Activated B cell treated with CpG ODN at 0.5 μM for 24 hours (primary cell): ENCODE measurements at places on chromosomes 16 and 17. TPM values are rescaled to one million over a fixed set of nuclear protein-coding genes. Genes with fewer than 3 reads are reported as not detected.

CD300LF gene
- 0.12 and 0.33 TPM in 2 replicates for total RNA-seq

GFER gene
- 31.6 and 39.4 TPM in 2 replicates for total RNA-seq

TP53TG3B gene
- not detected in 2 replicates for total RNA-seq

TBX2 gene
- not detected in 2 replicates for total RNA-seq

UMOD gene
- not detected in 2 replicates for total RNA-seq
